Spinal cord (tissue), 10 donors: ENCODE measurements at places on chromosomes 11 and 22. TPM values are rescaled to one million over a fixed set of nuclear protein-coding genes. Genes with fewer than 3 reads are reported as not detected.
A peak's percentile ranks its signal among the peaks of the same experiment; 100 is the strongest.

- H3K4me1 ChIP-seq: no peaks in the 10 kb centered on the region
- H3K4me3 ChIP-seq: no peak overlapping the region
- H3K27me3 ChIP-seq: no peaks in the 10 kb centered on the region
- no peak overlapping the region for H3K27ac ChIP-seq
- H3K36me3 ChIP-seq: no peaks in the 10 kb centered on the region
These were observed 78.7 kb downstream of the SHANK2 start for GRCh38 chr11:71173709-71174108.

DNA sequence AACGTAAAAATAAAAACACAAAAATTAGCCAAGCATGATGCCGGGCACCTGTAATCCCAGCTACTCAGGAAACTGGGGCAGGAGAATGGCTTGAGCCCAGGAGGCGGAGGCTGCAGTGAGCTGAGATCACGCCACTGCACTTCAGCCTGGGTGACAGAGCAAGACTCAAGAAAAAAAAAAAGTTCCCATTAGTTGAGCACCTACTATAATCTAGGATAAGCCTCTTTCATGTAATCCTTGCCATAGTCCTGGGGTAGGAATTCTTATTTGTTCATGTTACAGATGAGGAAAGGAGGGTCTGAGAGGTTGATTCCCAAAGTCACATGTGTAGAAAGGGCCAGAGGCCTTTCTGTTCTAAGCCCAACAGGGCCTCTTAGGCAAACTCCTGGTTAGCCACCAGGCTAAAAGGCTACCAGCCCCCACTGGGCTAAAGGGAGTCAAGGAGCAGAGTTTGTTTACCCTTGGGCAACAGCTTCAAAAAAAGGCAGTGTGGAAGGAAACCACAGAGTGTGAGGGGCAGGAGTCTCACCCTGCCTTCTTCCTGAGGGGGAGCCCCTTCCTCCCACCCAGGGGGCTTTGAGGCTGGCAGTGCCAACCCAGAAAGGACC, 21.6 kb upstream of the CSNK1E start:
- peaks cover 4% of the 10 kb centered on the region for H3K27me3 ChIP-seq
- H3K4me3 ChIP-seq: no peak overlapping the region
- no peak for DNase-seq
- peaks cover 9% of the 10 kb centered on the region for H3K4me1 ChIP-seq
- H3K36me3 ChIP-seq: no peaks in the 10 kb centered on the region

DNA sequence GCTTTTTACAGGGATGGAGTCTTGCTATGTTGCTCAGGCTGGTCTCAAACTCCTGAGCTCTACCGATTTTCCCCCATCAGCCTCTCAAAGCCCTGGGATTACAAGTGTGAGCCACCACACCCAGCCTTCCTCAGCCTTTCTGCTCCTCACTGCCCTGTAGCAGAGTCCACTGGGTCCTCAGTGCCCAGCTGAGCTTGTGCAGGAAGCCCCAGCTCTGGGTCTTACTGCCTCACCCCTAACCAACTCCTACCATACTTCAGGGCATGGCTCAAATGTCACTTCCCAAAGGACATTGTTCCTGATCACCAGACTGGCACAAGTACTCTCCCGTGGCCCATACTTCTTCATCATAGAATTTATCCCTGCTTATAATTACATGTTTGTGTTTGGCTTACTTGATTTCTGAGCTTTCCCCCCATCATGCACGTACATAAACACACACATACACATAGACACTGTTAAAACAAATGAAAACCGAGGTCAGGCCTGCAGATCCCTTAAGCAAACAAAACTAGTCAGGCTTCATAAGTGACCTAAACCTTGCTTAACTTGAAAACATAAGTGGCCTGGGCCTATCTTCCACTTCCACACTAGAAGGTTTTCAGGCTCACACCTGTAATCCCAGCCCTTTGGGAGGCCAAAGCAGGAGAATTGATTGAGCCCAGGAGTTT, 14.0 kb upstream of the SLC43A3 start:
- H3K27me3 ChIP-seq: no peaks in the 10 kb centered on the region
- H3K4me3 ChIP-seq: no peak overlapping the region
- no peak for DNase-seq
- no peaks in the 10 kb centered on the region for H3K4me1 ChIP-seq

GRCh38 chr11:22577854-22578253, 47.8 kb downstream of the FANCF start:
- no peak overlapping the region for H3K27ac ChIP-seq
- no peak for DNase-seq
- H3K4me1 ChIP-seq: no peaks in the 10 kb centered on the region
- no peaks in the 10 kb centered on the region for H3K27me3 ChIP-seq
- no peaks in the 10 kb centered on the region for H3K36me3 ChIP-seq

GRCh38 chr22:37557321-37558001, 2.8 kb upstream of the CDC42EP1 start:
- peaks cover 16% of the 10 kb centered on the region for H3K27me3 ChIP-seq
- H3K27ac ChIP-seq: no peak overlapping the region
- H3K36me3 ChIP-seq: peaks cover 9% of the 10 kb centered on the region
- no peak overlapping the region for H3K4me3 ChIP-seq
- H3K4me1 ChIP-seq: peaks cover 45% of the 10 kb centered on the region
- DNase-seq: no peak

- peak overlapping the region; percentile 88 for H3K27ac ChIP-seq
- no peak for DNase-seq
- no peaks in the 10 kb centered on the region for H3K27me3 ChIP-seq
- H3K36me3 ChIP-seq: no peaks in the 10 kb centered on the region
These were observed 49.5 kb downstream of the OR4D9 start for GRCh38 chr11:59560702-59561473.

DNA sequence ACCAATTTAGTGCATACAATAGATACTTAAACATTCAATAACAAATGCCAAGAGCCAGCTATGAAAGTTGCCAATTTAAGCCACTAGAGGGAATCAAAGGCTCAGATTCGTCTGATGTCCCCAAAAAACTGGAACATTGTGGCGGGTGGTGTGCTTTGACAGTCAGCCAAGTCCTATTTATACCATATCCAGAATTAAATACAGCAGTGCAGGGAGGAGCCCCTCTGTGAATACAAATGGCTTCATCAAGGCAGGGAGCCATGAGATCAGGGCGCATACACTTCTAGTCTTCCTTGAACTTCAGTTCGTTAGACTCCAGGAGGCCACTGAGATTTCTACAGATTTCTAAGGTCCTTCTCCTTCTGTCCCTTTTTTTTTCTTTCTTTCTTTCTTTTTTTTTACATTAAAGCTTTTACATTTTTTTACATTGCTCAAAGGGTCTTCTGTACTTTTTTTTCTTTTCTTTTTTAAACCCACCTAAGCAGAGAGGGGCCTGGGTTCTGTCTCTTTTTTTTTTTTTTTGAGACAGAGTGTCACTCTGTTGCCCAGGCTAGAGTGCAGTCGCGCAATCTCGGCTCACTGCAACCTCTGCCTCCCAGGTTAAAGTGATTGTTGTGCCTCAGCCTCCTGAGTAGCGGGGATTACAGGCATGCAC, 41.5 kb upstream of the HSPA8 start:
- peak overlapping the region; percentile 64 for H3K27ac ChIP-seq
- DNase-seq: peak; percentile 81
- H3K4me3 ChIP-seq: no peak overlapping the region
- no peaks in the 10 kb centered on the region for H3K36me3 ChIP-seq
- H3K27me3 ChIP-seq: no peaks in the 10 kb centered on the region

DNA sequence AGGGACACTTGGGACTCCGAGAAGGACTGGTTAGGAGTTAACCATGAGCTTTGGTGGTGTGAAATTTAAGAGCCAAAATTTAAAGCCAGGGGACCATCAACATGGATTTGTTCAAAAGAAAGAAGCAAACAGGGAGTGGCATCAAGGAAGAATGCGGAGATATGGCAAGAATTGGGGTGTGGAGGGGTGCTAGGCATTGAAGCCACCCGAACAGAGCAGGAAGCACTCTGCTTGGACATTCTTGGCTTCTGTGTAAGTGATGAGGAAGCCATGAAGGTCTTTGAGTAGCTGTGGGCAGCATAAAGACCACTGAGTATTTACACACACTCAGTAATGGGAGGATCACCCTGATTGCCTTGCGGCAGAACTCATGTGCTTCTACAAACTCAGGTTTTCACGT, 27.2 kb upstream of the PAMR1 start:
- DNase-seq: no peak
- no peaks in the 10 kb centered on the region for H3K36me3 ChIP-seq
- no peaks in the 10 kb centered on the region for H3K27me3 ChIP-seq
- no peaks in the 10 kb centered on the region for H3K4me1 ChIP-seq
- H3K4me3 ChIP-seq: no peak overlapping the region

GRCh38 chr22:49565516-49565855, 262.2 kb downstream of the BRD1 start:
- H3K4me1 ChIP-seq: peaks cover 9% of the 10 kb centered on the region
- no peak overlapping the region for H3K4me3 ChIP-seq
- no peak overlapping the region for H3K27ac ChIP-seq
- H3K36me3 ChIP-seq: no peaks in the 10 kb centered on the region
- no peak for DNase-seq
- no peaks in the 10 kb centered on the region for H3K27me3 ChIP-seq

DNA sequence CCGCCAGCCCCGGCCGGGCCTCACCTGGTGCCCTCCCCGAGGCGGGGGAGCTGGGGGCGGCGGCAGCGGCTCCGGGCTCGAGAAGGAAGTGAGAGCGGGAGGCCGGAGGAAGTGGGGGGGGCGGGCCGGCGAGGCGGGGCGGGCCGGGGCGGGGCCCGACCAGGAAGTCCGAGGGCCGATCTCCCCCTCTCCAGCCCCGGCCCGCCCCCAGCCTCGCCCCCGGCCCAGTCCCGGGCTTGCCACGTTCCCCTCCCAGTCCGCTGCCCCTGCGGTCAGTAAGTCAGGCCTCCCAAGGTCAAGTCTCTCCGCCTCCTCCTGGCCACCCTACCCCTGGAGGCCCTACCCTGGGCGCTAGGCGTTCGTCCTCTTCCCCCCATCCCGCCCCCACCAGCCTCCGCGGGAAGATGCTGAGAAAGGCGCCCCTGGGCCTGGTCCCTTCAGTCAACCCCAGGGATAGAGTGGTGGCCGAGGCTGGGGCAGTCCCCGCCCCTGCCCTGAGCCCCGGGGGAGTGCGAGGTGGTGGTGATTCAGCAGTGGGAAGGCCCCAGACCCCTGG, at the start of gene RHOG:
Gene RHOG, minus strand, starts transcription at position 90 of the 556 bp plus-strand sequence. CDS start 12,821 bp downstream, outside the sequence.
- peaks cover 4% of the 10 kb centered on the region for H3K36me3 ChIP-seq
- peak within 1 kb of the TSS; percentile 89 for H3K27ac ChIP-seq

- peaks cover 77% of the 10 kb centered on the region for H3K36me3 ChIP-seq
- H3K4me3 ChIP-seq: no peak overlapping the region
- peaks cover 23% of the 10 kb centered on the region for H3K4me1 ChIP-seq
- no peaks in the 10 kb centered on the region for H3K27me3 ChIP-seq
These were observed 19.3 kb upstream of the TMEM191C start for GRCh38 chr22:21447694-21448402.

GRCh38 chr11:27347359-27348339, 15.4 kb downstream of the CCDC34 start:
- DNase-seq: no peak
- peaks cover 2% of the 10 kb centered on the region for H3K36me3 ChIP-seq
- H3K4me3 ChIP-seq: no peak overlapping the region
- H3K27me3 ChIP-seq: no peaks in the 10 kb centered on the region
- H3K27ac ChIP-seq: peak overlapping the region; percentile 61
- H3K4me1 ChIP-seq: peaks cover 3% of the 10 kb centered on the region

DNA sequence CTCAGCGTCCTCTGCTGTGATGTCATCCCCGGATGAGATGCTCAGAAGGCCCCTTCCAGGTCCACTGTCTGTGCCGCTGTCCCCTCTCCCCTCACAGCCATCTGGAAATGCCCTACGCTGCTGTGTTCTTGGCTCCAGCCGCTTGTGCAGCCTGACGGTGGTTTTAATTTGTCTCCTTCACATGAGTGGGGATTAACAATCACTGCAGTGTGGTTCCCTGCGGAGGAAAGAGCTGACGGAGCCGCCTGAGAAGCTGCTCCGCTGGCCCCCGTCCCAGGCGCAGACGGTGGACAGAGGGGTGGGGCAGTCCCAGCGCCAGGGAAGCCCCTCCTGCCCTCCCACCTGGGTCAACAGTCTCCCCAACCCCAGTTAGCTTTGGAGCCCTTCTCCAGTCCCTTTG, 67.5 kb upstream of the PHF21B start:
- peaks cover 18% of the 10 kb centered on the region for H3K27me3 ChIP-seq
- DNase-seq: peak; percentile 84
- H3K4me3 ChIP-seq: no peak overlapping the region
- H3K27ac ChIP-seq: no peak overlapping the region
- H3K36me3 ChIP-seq: no peaks in the 10 kb centered on the region

DNA sequence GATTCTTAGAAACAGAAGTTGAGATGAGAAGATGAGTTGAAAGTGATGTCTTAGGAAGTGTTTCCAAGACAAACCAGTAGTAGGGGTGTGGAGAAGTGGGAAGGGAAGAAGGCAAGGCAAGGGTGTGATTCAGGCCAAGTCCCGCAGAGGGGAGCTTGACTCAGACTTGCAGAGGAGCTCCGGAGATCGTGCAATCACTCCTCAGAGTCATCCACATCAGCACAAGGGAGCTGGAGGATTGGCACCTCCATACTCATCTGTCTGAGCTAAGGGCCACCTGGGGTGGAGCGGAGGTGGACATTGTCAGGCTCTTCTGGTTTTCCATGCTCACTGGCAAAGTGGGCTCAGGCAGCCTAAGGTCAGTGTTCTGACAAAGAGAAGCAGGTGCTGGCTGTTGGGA, 44.4 kb downstream of the CHRDL2 start:
- peaks cover 21% of the 10 kb centered on the region for H3K4me1 ChIP-seq
- no peak overlapping the region for H3K27ac ChIP-seq
- no peaks in the 10 kb centered on the region for H3K36me3 ChIP-seq
- H3K4me3 ChIP-seq: no peak overlapping the region
- no peak for DNase-seq

GRCh38 chr11:109000531-109000930, 335.7 kb downstream of the DDX10 start:
- no peak for DNase-seq
- no peaks in the 10 kb centered on the region for H3K36me3 ChIP-seq
- H3K27me3 ChIP-seq: no peaks in the 10 kb centered on the region
- H3K27ac ChIP-seq: no peak overlapping the region
- no peaks in the 10 kb centered on the region for H3K4me1 ChIP-seq

DNA sequence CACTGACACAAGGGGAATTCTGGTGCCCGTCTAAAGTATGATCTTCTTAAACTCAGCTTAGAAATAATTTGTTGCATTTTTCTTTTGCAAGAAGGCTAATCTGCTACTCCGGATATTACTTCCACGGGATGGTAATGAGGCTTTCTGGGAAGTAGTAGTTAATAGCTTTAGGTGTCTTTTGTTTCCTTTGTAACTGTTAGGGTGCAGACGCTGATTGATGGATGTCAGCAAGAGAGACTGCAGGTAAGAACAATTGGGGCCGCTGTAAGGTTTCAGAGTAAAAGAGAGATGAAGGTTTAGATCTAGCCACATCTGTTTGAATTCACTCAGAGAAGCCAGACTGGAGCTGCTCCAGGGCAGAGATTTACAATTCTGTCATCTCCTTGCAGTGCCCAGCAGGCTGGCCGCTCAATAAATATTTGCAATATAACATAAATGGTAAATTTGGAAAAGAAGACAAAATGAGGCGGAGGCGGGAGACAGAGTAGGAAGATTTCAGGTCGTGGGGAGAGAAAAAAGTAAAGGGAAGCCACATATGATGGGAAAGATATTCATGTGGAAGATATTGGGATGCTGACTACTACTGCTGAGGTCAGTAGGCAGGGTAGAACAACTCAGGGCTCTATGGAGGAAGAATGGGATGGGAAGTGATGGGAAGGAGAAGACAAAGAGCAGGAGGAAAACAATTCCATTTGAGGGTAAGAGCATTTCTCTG, 320.5 kb downstream of the AASDHPPT start:
- peak; percentile 4 for DNase-seq
- H3K27ac ChIP-seq: peak overlapping the region; percentile 42
- H3K27me3 ChIP-seq: no peaks in the 10 kb centered on the region
- H3K4me3 ChIP-seq: no peak overlapping the region
- no peaks in the 10 kb centered on the region for H3K4me1 ChIP-seq

- no peak overlapping the region for H3K27ac ChIP-seq
- DNase-seq: no peak
- H3K36me3 ChIP-seq: peaks cover 12% of the 10 kb centered on the region
These were observed 8.8 kb upstream of the PDGFB start for GRCh38 chr22:39253435-39254070.

Gene RHOD
- 2.2 TPM for total RNA-seq
